SK-N-MC (cell line): ENCODE measurements at places on chromosomes 4 and X.

DNA sequence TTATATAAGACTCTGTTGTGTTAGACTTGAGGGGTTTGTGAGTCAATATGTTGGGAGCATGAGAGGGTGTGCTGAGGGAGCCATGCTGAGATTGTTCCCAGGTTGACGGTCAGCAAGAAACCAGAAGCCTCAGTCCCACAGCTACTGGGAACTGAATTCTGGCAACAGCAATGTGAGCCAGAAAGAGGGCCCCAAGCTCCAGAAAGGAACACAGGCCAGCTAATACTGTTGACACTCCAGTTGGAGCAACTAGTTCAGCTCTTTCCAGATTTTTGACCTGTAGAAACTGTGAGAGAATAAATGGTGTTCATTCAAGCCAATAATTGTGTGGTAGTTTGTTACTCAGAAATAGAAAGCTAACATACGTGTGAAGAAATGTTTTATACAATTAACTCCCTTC lies 17.1 kb downstream of the ADH1A start:
- DNase-seq: no peak

GRCh38 chrX:20437683-20438082 lies 171.0 kb upstream of the RPS6KA3 start:
- no peak for DNase-seq

GRCh38 chrX:5936438-5936837 lies 292.2 kb downstream of the NLGN4X start:
- DNase-seq: peak; percentile 88

- no peak for DNase-seq
Measured at GRCh38 chrX:48711929-48712505, 15.5 kb downstream of the SUV39H1 start.

GRCh38 chrX:50813843-50814661 lies at the start of gene SHROOM4:
Gene SHROOM4 (minus strand): TSS chrX:50814194. CDS start chrX:50814018, 176 bp downstream.
- DNase-seq: no peak

DNA sequence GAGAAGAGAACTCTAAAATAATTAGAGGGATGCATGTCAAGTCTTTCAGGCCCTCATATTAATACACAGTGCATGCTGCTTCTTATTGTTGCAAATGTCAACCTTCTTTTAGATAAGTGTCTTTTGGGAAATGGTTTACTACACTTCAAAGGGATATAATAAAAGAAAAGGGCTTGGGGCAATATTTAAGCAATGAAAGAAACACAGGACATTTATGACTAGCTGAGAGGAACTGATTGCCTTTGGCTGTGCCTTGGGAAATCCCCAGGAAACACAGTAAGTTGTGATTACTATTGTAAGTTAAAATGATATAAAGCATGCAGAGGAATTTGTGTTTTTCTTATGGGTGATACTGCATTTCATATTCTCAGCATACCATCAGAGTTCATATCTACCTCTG lies 1036.2 kb upstream of the GRID2 start:
- DNase-seq: peak; percentile 83

DNA sequence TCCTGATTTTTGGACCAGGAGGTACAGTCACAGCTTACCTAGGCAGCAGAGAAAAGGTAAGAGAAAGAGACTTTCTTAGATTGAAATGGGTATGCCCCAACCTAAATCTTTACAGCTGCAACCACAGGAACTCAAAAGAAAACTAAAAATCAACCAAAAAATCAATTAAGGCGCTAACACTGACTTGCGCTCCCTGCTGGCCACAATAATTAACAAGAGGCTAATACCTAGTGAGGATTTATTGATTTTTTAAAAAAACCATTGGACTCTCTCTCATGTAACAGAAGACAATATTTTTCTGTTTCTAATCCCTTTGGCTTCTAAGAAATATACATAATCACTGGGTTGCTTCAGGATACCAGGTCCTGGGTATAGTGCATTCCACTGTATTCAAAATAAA lies 153.9 kb upstream of the TENM3 start:
- no peak for DNase-seq

DNA sequence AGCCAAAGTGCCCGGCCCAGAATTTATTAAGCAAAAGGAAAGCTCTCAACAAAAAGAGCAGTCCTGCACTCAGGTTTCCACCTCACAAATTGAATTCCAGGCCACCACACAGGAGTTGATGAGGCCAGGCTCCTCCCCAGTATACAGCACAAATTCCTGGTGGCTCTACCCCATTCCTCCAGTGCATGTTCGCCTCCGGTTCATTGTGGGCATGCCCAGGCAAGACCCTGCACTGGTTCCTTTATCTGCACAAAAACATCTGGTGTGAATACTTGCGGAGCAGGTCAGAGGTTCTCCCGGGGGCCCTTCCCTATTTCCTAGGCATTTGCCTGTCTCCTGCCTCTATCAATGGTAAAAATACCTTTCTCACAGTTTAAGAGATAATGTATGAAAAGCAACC lies 195.2 kb upstream of the ANXA10 start:
- DNase-seq: no peak

DNA sequence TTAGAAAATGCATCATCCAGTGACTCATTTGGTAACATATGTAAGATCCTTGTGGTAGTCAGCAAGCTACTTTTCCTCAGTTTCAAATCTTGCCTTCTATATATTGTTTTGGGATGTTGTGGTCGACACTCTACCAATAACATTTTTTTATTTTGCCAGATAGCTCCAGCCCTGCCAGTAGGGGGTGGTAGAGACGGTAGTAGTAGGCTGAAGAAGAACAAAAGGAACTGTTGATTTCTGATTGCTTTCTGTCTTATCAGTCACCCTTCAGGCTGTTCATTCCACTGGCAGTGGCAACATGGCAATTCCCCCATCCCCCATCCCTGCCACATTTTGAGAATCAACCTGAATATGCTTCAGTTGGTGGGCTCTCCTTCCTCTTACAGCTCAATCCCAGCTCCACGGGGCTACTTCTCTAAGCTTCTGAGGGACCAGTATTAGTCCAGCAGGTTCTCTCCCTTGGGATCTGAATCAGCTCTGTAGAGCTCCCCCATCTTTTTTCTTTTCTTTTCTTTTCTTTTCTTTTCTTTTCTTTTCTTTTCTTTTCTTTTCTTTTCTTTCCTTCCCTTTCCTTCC lies 171.5 kb upstream of the VEGFC start:
- DNase-seq: no peak

GRCh38 chr4:177737387-177737940 lies 295.2 kb upstream of the AGA start:
- DNase-seq: no peak
